ENCODE measurements at places on chromosomes 6 and 20.
A peak's percentile ranks its signal among the peaks of the same experiment; 100 is the strongest.

- no peak for DNase-seq
These were observed 2.8 kb downstream of the SIRPA start for GRCh38 chr20:1897965-1898464.

GRCh38 chr20:20551409-20551808, 161.0 kb downstream of the RALGAPA2 start:
- DNase-seq: peak; percentile 94

DNA sequence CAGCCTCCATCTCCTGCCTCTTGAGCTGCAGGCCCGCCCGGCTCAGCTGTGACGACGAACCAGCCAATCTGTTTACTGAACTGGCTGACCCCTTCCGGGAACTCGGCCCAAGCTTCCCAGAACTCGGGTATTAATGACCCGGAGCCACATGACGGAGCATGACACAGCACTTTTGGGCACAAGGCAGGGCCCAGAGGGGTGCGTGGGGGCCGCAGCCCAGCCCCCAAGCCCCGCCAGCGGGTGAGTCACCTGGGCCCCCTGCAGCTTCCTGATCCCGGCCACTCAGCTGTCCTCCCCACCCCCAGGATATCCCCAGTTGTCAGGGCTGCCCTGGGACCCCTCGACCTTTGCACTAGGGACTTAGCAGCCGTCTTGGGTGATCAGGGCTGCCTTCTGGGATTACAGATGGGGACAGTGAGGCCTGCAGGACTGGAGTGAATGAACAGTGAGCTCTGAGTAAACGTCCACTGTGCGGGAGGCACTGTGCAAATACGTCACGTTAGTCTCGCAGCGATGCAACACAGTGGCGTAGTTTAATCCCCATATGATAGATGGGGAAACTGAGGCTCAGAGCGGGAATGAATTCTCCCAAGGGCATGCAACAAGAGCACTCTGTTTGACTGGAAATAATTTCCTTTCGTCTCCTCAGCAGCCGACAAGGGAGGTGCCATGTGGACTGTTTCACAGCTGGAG, 102.1 kb downstream of the CEBPB start:
- DNase-seq: no peak

DNA sequence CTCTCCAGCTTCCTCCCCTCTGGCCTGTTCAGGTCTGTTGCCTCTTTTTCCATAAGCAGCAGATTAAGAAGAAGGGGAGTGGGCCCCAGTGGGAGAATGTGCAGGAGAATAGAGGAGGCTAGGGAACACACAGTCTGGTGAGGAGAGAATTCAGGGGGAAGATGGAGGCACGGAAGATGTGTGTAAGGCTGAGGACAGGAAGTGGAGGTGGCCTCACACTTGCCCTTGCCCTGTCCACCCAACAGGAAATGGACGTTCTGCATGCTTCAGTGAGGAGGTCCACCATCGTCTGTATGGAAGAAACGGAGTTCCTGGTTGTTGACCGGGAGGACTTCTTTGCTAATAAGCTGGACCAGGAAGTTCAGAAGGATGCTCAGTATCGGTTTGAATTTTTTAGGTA, 16.0 kb downstream of the CNBD2 start:
- DNase-seq: no peak

DNA sequence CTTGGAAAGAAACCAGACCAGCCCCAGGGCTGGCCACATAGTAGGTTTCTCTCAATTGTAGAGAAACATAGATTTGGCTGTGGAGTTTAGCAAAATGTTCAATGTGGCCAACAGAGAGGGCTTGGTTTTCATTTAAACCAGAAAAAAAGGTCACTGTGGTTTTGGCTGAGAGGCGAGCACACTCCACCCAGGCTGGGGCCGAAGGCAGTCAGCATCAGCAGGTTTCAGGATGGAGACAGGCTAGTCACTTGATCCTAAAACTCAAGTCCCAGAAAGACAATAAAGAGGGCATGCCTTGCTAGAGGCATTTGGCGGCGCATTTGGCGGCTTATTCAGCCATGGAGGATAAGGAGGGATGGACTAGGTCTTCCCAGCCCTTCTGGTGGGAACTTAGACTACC, 73.1 kb downstream of the PRND start:
- DNase-seq: no peak

GRCh38 chr6:16097382-16098171, 31.3 kb upstream of the MYLIP start:
- DNase-seq: no peak

DNA sequence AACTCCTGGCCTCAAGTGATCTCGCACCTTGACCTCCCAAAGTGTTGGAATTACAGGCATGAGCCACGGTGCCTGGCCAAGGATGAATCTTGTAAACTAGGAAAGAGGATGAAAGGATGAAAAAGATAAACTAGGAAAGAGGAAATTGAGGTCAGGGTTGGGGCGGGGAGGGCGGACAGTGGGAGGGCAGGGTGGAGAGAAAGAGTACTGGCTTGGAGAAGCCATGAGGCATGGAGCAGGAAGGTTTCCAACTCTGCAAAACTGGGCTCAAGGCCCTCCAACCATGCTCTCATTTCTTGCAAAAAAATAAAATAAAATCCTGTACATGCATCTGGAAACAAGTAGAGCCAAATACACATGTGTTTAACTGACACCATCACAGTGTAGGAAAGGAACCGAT, 256.6 kb upstream of the SGK1 start:
- DNase-seq: no peak

GRCh38 chr20:39038047-39038446, 75.9 kb downstream of the DHX35 start:
- no peak for DNase-seq

DNA sequence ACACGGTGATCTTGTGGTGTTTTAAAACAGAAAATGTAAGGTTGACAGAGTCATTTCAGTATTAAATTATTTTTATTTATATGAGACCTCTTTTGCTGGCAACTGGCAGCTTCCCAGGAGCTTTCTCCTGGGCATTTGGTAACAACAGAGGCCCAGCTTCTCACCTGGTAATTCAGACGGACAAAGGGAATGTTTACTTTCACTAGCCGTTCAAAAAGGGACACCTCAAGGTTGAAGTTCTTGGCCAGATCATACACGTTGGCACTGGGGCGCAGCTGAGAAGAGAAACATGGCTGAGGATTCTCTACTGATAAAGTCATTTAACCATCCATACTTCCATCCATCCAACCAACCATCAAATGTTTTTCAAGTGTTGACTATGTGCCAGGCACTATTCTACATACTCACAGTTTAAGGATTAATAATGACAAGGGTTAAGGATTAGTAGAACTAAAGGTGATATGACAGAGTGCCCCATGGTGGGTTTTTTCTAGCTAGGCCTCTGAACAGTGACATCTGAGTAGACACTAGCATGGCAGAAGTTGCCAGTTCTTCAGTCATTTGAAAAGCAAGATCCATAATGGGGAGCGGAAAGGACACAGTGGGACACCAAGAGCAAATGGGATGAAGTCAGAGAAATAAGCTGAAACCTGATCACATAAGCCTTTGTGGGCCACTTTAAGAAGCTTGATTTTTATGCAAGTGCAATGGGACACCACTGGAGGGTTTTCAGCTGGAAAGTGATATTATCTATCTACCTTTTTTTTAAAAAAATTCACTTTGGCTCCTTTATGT, 25.1 kb downstream of the ZNFX1 start:
- DNase-seq: no peak

DNA sequence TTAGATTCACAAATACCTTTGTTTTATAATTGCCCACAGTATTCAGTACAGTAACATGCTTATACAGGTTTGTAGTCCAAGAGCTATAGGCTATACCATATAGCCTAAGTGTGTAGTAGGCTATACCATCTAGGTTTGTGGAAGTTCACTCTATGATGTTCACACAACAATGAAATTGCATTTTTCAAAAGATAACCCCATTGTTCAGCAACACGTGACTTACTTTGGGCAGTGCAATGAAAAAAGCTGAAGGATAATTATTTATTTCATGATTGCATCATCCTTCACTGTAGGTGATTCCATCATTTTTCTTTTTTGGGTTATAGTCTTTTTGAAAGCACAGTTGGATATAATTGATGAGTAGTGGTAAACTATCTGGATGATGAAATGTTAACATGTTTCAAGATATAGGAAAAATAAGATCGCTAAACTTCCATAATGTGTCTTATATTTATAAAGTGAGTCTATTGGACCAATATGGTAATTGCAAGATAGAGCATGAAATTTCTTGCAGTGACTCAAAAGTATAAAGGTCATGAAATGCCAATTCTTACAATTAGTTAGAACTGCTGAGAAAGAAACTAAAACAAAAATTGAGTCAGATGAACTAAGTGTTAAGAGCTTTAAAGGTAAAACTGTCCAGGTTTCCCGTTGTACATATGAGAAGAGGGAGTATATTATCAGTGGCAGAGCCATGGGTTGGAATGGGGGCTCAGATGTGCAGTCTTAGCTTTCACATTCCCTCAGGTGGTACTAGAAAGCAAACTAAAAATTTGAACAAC, 164.4 kb downstream of the ZFAND3 start:
- DNase-seq: no peak

DNA sequence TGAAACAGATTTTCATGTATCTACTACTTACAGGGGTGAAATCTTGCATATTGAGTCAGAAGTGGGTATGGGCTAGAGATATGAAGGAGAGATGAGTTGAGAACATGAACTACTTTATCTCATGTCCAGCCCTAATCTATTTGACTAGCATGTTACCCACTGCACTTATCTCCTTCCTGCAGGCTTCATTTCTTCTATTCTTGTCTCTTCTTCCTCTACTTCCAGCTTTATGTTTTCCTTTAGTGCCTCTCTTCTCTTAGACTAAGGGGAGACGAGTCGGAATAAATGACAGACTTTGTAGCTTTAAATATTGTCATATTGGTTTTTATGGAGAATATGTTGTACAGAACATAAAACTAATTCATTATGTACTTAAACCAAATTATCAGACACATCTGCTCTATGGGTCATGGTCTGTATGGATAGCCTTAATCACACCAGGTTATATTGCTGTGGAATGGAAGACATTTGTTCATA, 5.3 kb downstream of the RAB32 start:
- DNase-seq: no peak

- DNase-seq: no peak
These were observed 2.5 kb downstream of the AKIRIN2 start for GRCh38 chr6:87699576-87699975.

DNA sequence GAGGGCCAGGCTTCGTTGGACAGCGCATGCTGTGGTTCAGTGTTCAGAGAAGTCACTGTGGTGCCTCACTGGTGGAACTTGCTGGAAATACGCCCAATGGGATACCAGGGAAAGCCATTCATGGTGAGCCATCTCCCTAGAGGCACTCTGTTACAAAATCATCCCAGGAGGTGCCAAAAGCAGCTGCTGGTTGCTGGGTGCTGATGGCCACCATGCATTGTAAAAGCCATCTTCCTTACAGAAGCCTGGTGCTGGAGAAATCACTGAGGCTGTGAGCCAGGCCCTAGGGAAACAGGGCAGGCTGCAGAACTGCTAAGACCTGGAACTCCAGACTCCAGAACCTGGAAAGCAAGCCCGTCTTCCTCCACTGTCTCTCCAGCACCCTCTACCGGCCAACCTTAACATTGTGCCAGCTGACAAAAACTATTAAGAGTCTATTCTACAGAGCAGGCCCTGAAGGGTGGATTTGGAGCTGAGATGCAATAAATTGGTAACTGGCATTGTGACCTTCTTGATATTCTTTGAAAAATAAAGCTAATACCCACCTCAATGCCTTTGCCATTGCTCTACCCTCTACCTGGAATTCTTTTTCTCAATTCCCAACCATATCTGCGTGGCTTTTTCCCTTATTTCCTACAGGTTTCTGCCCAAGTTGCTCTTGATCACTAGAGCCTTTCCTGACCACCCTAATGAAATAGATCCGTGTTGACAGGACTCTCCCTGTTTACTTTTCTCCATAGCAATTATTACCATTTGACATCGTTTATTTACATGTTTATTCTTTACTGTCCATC, 18.5 kb downstream of the SNRPB start:
- peak; percentile 64 for DNase-seq

Data from NCI-H2081 (cell line).